ENCODE measurements at places on chromosomes 7 and 10. TPM values are rescaled to one million over a fixed set of nuclear protein-coding genes. Genes with fewer than 3 reads are reported as not detected.

Gene PLPP4
- 18.8 TPM for total RNA-seq

DNA sequence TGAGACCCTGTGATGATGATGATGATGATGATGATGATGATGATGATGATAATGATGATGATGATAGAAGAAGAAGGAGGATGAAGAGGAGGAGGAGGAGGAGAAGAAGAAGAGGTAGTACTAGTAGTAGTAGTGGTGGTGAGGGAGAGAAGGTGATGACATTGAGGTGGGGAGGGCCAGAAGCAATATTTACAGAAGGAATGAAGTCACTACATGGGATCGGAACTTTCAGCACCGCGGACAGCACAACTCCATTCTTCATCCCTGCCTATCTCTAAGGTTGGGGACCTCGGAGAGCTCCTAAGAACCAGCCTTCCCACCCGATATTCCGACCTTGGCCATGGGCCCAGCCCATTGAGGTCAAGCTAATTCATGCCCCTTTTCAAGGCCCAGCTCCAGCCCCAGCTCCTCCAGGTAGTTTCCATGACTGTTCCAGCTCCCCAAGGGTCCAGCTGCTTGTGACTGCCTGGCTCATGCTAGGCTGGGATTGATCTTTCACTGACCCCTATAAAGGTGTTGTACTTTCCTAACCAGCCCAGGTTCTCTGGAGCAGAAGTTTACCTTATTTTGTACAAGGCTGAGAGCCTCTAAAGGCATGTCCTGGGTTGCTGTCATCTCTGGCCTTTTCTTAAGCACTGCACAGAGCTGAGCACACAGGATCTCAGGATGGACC, 10.3 kb downstream of the CRHR2 start:
- DNase-seq: no peak

Gene PRPS1L1
- not detected for total RNA-seq

- no peak for DNase-seq
Measured at GRCh38 chr10:77717336-77717735, 79.7 kb upstream of the KCNMA1 start.

Gene PPP3CB
- total RNA-seq: 111 TPM

- no peak for DNase-seq
Measured at GRCh38 chr7:115634633-115635032, 395.9 kb downstream of the TFEC start.

GRCh38 chr10:128058750-128059134, 67.5 kb downstream of the MKI67 start:
- no peak for DNase-seq

GRCh38 chr7:116153050-116153449, 57.3 kb upstream of the TES start:
- no peak for DNase-seq

- no peak for DNase-seq
Measured at GRCh38 chr10:100662067-100662466, 83.3 kb upstream of the PAX2 start.

DNA sequence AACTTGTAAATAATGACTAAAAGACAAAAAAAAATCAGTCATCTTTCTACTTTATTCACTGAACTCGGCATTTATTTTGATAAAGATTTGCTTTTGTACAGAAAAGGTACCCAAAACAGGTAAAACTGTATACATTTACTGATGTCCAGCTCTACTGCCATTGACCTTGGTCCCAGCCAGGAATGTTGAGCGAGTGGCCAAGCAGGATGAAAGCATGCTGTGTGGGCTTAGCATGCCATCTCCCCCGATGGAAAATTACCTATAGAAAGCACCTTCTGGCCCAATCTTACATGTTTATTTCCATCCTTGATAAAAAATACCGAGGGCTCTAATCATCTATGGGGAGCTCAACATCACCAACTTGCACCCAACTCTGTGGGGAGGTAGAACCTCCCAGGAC, 6.8 kb downstream of the PARD3 start:
- DNase-seq: no peak

- no peak for DNase-seq
Measured at GRCh38 chr10:123995082-123995460, 98.3 kb downstream of the CHST15 start.

- DNase-seq: no peak
Measured at GRCh38 chr10:2772816-2773631, 294.3 kb upstream of the PFKP start.

Gene CCNJ
- 17.1 TPM for total RNA-seq

Gene CDNF
- total RNA-seq: 0.82 TPM

Gene NME8
- not detected for total RNA-seq

- DNase-seq: no peak
Measured at GRCh38 chr10:17640331-17640816, 3.6 kb upstream of the STAM start.

DNA sequence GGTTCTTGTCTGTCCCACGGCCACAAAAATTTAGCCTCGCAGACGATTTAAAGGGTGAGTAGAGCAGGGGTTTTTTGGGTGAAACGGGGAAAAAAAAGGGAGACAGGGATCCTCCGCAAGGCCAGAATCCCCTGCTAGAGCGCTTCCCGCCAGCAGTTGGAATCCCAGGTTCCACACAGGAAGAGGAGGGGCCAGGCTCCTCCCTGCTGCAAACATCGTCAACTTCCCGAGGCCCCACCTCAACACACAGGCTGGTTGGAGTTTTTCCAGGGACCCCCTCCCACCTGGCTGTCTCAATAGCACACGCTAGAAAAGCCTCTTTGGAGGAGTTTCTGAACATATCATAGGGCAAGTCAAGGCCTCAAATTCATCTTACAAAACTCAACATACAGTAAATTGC, 112.7 kb downstream of the MTERF1 start:
- no peak for DNase-seq

Gene COBL
- 2.4 TPM for total RNA-seq

Gene RBM28
- 16.3 TPM for total RNA-seq

Gene CHAT
- total RNA-seq: not detected

DNA sequence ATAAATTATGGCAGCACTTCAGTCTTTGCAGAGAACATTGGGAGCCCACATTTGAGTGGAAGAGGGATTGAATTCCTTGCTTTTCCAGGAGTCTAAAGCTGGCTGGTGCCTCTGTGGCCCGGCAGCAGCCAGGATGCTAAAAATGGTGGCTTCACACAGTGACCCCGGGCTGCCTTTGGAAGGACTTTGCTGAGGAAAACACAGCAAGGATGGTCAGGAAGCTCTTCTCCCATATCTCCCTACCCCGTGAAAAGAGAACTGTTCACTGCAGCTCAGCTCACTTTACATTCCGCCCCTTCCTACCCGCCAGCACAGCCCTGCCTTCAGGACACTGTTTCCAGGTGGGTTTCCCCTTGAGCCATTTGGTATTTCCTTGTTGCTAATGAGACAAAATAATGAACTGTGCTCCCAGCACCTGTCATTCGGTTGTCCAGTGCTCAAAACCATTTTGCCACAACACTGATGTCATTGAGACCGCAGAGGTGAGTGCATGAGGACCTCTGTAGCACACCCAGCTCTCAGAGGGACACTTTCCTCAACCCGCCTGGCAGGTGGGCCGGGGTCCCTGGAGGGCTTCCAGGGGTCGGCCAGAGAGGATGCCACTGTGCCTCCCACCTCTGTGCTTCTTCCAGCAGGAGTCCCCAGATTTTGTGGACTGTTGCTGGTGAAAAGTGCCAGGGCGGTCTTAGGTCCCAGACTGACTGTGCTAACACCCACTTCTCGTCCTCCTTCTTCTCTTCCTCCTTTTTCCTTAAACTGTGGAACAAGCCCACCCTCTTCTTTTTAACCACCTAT, 255.7 kb upstream of the PPP2R2D start:
- DNase-seq: no peak

- DNase-seq: no peak
Measured at GRCh38 chr7:91344911-91345310, 80.7 kb downstream of the FZD1 start.

GRCh38 chr7:135685306-135686084, 23.2 kb downstream of the STMP1 start:
- no peak for DNase-seq

DNA sequence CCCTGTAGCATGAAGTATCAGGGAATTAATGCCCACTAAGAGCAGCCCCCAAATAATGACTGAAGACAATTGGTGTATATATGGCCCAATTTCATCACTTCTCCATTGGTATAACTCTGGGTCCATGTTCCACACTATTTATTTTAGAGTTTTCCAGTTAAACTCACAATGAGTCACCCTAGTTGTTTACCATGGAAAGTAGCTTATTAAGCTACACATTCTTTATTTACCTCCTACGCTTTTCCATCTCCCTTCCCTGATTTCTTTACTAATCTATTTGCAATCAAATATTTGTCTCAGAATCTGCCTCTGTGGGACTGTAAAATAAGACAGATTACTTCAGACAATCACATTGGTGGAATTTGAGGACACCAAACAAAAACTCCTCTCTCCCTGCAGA, 655.6 kb downstream of the SORCS1 start:
- no peak for DNase-seq

GRCh38 chr10:102375250-102375649, 20.3 kb upstream of the NFKB2 start:
- DNase-seq: no peak

DNA sequence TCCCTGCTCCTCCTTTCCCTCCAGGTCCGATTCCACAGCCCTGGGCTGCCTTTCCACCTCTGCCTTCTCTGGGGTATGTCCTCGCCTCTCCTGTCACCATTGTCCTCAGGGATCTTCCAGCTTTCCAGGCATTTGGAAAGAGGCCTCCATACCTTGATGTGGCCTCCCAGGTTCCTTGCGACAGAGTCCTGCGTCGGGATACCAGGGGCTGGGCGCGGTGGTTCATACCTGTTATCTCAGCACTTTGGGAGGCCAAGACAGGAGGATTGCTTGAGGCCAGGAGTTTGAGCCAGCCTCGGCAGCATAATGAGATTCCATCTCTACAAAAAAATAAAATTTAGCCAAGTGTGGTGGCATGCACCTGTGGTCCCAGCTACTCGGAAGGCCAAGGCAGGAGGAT, 171.1 kb downstream of the CUX1 start:
- no peak for DNase-seq

GRCh38 chr10:43044448-43044921, 32.4 kb upstream of the RET start:
- DNase-seq: no peak

Gene KCNIP2
- total RNA-seq: 12.6 TPM

DNA sequence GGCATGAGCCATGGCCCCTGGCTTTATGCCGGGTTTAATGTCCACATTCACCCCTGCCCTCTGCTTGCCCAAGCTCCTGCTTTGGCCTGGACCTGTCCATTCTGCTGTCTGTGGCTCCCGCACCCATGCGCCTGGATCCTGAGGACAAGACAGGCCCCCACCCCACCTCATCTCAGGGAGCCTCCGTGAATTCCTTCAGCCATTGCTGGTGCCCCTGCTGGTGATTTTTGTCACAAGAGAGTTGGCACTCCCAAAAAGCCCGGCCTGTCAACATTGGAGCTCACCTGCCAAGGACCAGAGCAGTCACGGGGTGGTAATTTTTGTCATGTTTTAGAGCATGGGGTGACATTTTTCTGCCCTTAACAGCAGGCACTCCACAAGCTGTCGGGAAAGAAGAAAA, 127.5 kb upstream of the PLXNA4 start:
- DNase-seq: no peak

- DNase-seq: no peak
Measured at GRCh38 chr10:60760711-60761210, 17.5 kb upstream of the CDK1 start.

GRCh38 chr7:155862123-155862892, 50.0 kb upstream of the SHH start:
- DNase-seq: no peak

Gene NUDT5
- 14.3 TPM for total RNA-seq

DNA sequence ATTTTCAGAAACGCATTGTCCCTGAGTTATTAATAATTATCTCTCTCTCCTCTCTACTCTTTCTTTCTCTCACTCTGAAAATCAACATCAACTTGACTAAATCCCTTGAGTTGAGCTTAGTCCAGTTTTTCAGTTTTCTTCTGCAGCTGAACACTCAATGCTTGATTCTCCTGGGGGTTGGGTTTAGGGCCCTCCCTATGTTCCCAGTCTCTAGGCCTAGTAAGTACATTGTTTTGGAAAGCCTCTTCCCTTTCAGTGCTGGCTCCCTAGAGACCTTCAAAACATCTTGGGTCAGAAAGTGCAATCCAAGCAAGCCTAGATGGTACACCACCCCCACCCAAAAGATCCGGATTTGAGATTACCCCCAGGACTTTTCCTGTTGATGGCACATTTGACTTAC, 488.5 kb downstream of the LRMDA start:
- DNase-seq: no peak

Gene DNAJC1
- total RNA-seq: 20.0 TPM

Gene ADAMTS14
- total RNA-seq: 0.41 TPM

DNA sequence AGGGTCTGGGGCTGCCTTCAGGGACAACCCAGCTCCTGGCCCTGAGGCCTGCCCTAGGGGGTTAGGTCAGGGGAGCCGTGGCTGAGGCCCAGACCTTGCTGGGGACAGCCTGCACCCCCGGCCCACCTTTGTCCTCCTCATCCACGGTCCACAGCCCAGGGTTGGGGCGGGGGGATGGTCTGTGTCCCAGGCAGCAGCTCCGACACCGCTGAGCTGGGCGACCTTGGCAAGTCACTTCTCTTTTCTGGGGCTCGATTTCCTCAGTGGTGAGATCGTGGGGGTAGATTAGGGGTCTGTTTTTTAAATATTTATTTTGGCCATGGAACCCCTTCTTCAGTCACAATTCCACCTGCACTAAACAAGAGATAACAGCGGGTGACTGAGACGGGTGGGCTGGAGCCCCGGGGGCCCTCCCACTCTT, 30.9 kb downstream of the DNAJB12 start:
- no peak for DNase-seq

Data from frontal cortex (tissue), 4 donors.